Dermis lymphatic vessel endothelial cell (primary cell): ENCODE measurements at places on chromosomes 2 and 18. TPM values are rescaled to one million over a fixed set of nuclear protein-coding genes. Genes with fewer than 3 reads are reported as not detected.

The DSEL gene
- 12.2 and 14.8 TPM in 2 replicates for total RNA-seq

The GLI2 gene
- total RNA-seq = 0.09 and 0.76 TPM in 2 replicates

The AP1S3 gene
- total RNA-seq = 0.65 and 0.95 TPM in 2 replicates

The MAP3K19 gene
- total RNA-seq = not detected in 2 replicates

The MYOM1 gene
- 0.43 and 2.4 TPM in 2 replicates for total RNA-seq

The RFX8 gene
- 0.11 and 0.17 TPM in 2 replicates for total RNA-seq

The PARD3B gene
- total RNA-seq = 9.4 and 11.3 TPM in 2 replicates

The GPAT2 gene
- 0.60 and 2.6 TPM in 2 replicates for total RNA-seq

The DNAH7 gene
- under 0.01 TPM in 2 replicates for total RNA-seq

The LTBP1 gene
- 165 and 213 TPM in 2 replicates for total RNA-seq

The RAD51AP2 gene
- total RNA-seq = not detected in 2 replicates
